GM12878 (cell line): ENCODE measurements at places on chromosomes 6 and 20. TPM values are rescaled to one million over a fixed set of nuclear protein-coding genes. Genes with fewer than 3 reads are reported as not detected.
A peak's percentile ranks its signal among the peaks of the same experiment; 100 is the strongest.

DNA sequence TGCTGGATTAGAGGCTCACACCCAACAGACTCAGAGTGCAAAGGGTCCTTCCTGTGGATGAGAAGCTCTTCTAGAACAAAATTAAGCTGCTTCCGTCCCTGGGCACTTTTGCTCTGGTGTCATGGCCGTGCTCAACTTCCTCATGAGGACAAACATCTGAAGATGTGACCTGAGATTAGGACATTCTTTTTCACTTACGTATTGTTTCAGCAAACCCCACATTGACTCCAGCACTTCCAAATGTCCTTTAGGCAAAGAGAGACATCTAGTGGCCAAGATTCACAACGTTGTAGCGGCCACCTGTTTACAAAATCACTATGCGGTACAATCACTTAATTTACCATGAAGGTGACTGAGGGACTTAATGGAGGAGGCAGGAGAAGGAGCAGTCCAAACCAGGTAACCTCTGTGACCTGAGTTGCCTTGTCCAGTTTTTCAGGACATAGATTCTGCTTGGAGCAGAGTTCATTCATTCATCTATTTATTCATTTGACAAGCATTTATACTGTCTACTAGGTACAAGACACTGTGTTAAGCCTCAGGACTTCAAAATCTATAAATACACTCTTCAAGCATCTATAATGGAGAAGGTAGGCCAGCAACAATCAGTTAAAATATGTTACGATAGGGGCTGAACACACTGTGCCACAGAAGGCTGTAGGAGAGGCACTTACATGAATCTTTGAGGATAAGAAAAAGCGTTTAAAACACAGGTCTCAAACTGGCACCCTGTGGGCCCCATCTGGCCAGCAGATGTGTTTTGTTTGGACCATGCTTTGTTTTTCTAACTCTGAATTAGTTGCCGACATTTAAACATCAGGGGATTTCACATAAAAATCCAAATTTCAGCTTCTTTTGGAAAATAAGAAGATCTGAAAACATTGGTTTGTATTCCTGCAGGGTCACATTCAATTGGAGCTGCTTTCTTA, 5.6 kb upstream of the ADGRF1 start:
- no peaks in the 10 kb centered on the region for H3K36me3 ChIP-seq
- no peaks in the 10 kb centered on the region for H3K4me1 ChIP-seq
- peak; percentile 11 for DNase-seq
- H3K27ac ChIP-seq: no peak overlapping the region
- peaks cover 3% of the 10 kb centered on the region; the same call in 1 of the 2 replicates for H3K27me3 ChIP-seq

GRCh38 chr6:1313767-1314503, 2.0 kb downstream of the FOXQ1 start:
- peaks cover 21% of the 10 kb centered on the region for H3K27me3 ChIP-seq
- H3K27ac ChIP-seq: no peak overlapping the region
- H3K4me1 ChIP-seq: no peaks in the 10 kb centered on the region
- H3K36me3 ChIP-seq: no peaks in the 10 kb centered on the region
- H3K4me3 ChIP-seq: no peak overlapping the region

DNA sequence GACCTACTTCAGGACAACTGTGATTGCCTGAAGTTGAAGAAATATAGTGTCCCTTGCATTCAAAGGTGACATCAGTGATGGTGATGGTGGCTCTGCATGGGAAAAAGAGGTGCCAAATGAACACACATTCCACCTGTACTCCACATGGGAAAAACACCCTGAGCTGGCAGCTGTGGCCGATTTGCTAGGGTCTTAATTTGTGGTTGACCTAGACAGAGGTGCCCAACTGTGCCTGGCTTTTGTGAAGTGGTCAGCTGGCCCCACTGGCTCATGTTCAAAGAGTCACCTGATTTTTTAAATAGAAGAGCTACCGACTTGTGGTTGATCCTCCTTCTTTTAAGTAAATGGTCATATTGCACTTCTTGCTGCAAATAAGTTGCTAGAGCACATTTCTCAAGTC, 7.6 kb upstream of the GCNT2 start:
- no peaks in the 10 kb centered on the region for H3K27me3 ChIP-seq
- H3K36me3 ChIP-seq: no peaks in the 10 kb centered on the region
- H3K4me3 ChIP-seq: no peak overlapping the region
- no peaks in the 10 kb centered on the region for H3K4me1 ChIP-seq

Gene HLA-DRB5
- polyA plus RNA-seq: 84.0 and 90.3 TPM in 2 replicates

Gene MOG
- not detected in 2 replicates for polyA plus RNA-seq
